ENCODE measurements at places on chromosomes 1 and 21.
A peak's percentile ranks its signal among the peaks of the same experiment; 100 is the strongest.

DNA sequence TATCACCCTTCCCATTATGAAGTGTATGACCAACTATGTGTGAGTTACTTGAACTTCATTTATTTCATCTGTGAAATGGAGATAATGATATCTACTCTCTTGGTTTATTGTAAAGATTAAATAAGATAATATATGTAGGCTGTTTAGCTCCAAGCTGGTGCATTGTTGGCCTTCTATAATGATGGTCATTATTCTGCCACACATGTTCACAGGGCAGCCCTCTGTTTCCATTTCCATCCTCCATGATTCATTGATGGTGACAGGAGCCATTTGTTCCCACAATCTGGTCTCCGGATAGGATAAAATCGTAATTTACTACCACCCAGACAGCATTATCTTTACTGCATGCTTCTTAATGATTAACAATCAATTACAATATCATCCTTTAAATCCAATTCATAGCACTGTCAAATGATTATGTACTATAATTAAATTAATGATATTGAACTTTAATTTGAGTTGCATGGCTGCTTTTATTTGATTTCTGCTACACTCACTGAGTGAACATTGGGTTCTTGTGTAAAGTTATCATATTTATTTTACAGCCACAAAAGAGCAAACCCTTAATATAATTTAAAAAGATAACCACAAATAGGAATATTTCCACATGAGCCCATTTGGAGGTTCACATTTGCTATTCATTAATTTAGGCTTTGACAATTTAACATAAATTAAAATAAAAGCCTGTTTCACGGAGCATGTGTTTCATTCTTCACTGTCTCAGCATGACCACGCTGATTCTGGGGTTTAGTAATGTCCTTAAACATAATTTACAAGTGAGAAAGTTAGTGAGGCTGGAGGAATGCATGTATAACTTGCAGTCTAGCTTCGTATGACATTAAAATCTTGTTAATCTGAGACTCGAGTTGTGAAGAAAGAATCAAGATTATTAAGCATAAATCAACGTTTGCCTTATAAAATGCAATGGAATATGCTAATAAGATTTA, 596.4 kb upstream of the ZRANB2 start:
- no peak for DNase-seq

DNA sequence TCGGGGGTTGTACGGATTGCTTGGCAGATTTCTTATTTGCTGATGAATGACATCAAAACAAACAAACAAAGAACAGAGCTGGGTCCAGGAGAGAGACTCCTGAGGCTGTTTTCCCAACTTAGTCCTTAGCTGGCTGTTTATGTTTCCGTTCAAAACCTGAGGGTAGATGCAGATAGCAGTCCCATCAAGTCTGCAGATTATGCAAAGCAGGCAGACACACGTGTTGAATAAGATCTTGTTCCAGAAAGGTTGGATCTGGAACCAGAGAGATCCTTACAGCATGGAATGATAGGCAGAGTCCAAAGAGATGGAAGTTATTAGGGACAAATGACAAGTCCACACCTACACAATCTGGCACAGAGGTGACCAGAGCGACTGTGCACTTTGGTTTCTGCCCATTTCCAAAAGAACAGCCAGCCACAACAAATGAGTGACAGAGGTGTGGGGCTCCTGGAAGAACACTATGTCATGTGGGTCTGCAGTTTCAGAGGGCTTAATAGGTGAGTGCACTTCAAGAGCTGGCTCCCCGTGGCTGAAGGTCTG, 65.5 kb downstream of the MAN1C1 start:
- DNase-seq, result no peak

DNA sequence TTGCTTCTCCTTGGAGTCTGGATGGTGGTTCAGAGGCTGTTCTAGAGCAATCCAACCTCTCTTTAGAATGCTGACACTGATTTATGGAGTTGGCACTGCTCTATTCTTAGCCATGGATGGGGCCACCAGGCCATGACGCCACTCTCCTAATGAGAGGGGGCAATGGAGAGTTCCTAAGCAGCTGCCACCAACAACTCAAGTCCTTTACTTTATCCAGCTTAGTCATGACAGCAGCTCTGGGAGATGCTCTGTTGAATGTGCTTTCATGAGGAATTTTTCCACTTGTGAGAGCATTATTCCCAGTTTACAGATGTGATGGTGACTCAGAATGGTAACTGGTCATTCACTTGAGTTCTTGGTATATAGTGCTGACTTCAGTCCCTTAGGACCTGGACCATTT, 366.3 kb downstream of the HHAT start:
- DNase-seq, result no peak

DNA sequence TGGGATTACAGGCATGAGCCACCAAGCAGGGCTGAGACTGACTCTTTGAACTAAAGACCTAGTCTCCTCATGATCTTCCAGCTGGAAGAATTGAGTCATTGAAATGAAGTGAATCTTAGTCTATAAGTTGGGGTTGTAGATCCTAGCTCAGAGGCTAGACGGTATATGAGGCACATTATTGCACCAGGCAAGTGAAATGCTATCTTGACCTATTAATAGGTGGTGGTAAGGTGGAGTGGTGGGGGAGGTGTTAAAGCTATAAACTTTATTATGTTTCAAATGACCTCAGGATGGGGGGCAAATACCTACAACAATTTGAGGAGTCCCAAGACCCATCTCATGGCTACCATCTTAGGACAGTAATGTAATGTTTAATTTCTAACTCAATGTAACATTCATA, 36.8 kb upstream of the SLC16A1 start:
- no peak for DNase-seq

- no peak for DNase-seq
Observed at GRCh38 chr1:89088572-89088971, 23.6 kb upstream of the GBP1 start.

DNA sequence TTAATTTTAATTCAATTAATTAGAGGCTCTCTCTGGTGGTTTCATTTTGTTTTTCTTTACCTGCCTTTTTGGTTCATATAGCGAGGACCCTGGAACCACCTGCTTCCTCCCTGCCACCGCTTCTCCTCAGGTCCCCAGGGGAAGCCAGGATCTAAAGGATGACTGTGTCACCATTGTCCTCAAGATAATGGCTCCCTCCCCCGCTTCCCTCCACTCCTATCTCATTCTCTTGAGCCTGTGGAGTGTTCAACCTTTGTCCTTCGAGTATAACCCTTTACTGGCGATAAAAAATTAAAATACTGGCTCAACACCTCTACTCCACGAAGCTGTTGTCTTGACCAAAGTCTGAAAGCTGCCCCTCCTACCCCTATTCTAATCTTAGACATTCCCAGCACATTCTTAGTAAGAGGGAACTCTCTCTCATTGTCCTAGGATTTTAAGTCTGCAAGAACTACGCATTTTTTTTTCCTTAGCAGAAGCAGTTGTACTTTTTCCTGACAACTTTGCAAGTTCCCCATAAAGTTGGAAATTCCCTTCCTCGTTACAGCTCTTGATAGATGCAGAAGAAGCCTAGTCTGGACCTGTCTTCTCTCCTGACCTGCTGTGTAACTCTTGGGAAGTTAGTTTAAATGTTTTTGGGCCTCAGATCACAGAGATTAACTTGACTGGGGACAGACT, 12.6 kb upstream of the MAPKAPK2 start:
- no peak for DNase-seq

GRCh38 chr1:23422241-23422877, 2.2 kb downstream of the TCEA3 start:
- peak; percentile 58 for DNase-seq

DNA sequence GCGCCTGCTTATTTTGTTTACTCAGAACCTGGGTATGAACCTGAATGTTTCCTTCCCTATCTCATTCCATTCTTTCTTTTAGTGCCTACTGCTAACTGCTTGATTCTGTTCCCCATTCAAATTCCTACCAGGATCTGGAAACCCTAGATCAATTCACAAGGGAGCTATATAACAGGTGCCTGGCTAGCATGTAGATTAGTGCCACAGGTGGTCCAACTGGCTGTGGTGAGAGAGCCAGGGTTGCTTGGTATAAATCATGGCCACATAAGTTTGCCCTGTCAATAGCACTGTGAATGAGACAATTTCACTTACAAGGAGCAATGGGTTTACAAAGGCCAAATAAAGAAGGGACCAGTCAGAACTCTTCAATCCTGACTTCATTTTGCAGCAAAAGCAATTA, 6.6 kb upstream of the PRPF38B start:
- DNase-seq, result no peak

DNA sequence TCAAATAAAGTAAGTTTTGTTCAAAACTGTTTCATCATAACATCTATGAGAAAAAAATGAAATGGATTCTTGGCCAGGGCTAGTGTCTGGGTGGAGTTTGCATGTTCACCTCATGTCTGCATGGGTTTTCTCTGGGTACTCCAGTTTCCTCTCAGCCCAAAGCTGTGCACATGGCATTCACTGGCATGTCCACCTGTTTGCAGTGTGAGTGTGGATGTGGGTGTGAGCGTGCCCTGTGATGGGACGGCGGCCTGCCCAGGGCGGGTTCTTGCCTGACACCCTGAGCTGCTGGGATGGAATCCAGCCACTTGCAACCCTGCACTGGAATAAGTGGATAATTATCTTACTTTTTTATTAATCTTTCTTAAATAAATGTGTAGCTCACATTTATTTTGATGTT, 185.5 kb downstream of the RYR2 start:
- no peak for DNase-seq

GRCh38 chr1:27257155-27257554, 22.7 kb downstream of the WDTC1 start:
- no peak for DNase-seq

DNA sequence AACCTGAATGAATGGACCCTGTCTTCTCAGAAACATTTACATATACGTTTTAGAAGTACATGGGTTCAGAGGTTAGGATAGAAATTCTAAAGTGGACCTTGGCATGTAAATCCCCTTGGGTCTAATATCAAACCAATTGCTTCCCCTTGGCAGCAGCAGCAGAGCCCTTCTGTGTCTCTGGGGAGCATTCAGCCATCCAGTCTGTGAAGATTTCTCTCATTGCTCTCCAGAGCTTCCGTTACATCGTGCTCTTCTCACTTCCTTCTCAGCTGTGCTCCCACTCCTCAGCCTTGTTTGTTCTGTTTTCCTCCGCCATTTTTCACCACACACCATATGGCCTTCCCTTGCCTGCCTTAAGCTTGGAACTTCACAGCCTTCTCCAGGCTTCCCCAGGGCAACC, 61.5 kb upstream of the ATP1B1 start:
- DNase-seq, result no peak
